ENCODE measurements at places on chromosomes 7 and 10.

- no peak for DNase-seq
Observed at GRCh38 chr10:58320351-58321049, 14.3 kb upstream of the UBE2D1 start.

DNA sequence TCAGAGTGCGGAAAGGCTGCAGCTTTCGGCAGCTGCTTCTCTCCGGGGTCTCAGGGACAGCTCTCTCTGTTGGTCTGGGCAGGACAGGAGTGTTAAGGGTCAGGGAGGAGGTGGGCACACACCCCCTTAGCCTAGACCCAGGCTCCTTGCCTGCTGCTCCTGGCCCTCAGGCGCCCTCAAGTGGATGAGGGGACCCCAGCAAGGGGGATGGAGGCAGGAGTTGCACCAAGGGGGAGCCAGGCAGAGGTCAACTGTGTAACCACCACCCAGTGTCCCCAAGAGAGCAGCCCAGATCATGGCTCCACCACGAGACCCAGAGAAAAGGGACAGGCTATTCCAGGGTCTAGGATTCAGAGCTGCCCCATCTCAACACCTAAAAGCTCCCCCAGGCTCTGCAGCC is 26.9 kb downstream of the SPOCK2 start:
- no peak for DNase-seq

- DNase-seq, result no peak
Observed at GRCh38 chr10:77562742-77563141, 74.9 kb downstream of the KCNMA1 start.

GRCh38 chr7:136912339-136912738 is 43.9 kb downstream of the CHRM2 start:
- DNase-seq, result no peak

DNA sequence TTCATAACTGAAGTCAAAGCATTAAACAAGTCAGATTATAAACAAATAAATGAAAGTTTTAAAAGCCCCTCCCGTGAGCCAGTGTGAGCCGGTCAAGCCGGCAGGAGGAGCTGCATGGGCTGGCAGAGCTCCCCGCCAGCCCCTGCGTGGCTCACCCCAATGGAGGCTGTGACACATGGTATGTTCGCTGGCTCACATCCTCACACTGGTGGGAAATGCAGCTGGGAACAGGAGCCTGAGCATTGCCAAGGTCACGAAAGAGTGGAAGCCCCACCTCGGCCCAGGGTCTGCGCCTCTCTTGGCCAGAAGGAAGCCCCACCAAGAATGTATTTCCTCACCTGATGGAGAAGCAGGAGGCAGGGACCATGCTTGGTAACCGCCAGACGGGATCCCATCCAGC is 261.7 kb upstream of the TCERG1L start:
- DNase-seq, result no peak

DNA sequence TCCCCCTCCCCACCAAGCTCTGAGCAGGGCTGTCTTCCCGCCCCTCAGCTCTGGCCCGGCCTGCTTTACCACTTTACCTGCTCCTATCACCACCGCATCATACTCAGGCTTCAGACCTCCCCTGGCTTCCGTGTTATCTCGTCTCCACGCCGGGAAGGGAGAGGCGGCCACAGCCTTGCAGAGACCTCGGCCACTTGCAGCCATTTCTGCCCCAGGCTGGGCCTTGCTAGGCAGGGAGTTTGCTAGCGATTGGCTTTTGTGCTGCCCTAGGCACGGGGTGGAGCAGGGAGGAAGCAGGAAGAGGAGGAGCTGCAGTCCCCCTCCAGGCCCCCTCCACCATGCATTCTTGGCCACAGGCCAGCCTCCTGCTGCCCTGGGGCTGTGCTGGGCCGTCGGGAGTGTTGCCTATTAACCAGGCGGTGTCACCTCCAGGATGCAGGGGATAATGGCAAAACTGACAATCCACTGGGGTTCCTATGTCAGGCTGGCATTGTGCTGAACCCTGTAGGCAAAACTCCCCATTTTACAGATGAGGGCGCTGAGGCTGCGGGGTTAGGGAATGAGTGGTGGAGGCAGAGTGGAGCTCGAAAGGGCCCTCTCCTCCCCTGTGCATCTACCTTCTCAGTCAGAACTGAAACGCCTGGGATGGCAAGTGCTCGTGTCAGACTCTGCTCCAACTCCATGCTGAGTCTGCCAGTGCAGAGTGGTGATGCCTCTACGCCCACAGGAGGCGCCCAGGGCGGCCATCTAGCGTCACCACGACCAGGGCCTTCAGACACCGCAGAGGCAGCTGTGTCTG is at the start of gene PYROXD2:
Gene PYROXD2, minus strand, starts transcription at position 251 of the 799 bp plus-strand sequence. Its CDS starts 47 bp downstream, at position 204.
- DNase-seq, result peak; percentile 21

DNA sequence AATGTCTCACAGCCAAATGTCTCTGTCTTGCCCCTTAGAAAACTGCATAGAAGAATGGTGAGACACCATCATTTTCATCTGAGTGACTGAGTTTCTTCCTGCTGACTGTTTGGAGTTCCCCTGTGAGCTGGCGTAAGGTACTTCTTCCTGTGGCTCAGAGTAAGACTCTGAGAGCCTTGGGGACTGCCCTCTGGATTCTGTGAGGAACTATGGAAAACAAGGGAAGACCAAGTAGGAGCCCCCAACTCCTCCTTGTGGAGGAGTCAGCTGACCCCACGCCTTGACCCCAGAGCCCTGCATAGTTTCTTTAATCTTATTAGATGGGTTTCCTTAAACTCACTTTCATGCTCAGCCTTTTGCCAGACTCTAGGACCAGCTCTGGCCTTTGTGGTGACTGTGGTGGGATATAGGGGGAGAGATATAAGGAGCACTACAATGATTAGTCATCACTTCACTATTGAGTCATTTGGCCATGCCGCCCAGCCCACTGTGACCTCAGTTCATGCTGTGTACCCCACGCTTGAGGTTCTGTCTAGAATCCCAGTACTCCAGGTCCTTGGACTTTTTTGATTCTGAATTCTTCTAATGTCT is 51.8 kb upstream of the FAM133B start:
- DNase-seq, result no peak

GRCh38 chr7:87152897-87153641 is 816 bp downstream of the DMTF1 start:
- no peak for DNase-seq

- DNase-seq, result no peak
Observed at GRCh38 chr7:5423976-5424748, 528 bp upstream of the TNRC18 start.

DNA sequence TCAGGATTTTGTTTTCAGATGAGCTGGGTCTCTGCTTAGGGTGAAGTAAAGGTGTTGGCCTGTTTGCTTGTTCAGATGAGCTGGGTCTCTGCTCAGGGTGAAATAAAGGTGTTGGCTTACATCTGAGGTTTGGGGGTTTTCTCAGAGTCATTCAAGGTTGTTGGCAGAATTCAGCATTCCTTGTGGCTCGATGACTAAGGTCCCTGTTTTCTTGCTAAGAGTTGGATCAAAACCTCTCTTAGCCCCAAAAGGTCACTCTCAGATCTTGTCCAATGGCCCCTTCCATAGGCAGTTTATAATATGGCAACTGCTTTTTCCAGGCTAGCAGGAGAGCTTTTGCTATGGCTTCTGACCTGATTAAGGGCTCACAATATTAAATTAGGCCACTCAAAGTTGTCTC is 106.6 kb downstream of the ADAM22 start:
- no peak for DNase-seq

- DNase-seq, result no peak
Observed at GRCh38 chr7:6533893-6534495, 17.3 kb downstream of the GRID2IP start.

GRCh38 chr10:51857305-51857704 is 157.9 kb upstream of the CSTF2T start:
- DNase-seq, result no peak

DNA sequence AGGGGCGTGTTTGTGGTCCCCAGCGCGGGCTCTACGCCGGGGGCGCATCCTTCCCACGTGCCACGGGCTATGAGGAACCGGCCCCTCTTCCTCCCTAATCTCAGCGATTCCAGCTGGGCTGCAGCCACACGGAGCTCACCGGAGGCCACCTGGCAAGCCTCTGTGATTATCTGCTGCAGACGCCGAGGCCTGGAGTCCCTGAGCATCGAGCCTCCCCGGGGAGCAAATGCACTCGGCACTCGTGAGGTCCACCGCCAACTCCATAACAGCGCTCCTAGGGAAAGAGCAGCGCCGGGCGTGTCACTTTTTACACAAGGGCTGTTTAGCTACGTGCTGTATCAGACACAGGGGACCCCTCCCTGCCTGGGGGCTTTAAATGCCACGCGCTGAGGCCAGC is 101.2 kb downstream of the DYNC2I1 start:
- no peak for DNase-seq

DNA sequence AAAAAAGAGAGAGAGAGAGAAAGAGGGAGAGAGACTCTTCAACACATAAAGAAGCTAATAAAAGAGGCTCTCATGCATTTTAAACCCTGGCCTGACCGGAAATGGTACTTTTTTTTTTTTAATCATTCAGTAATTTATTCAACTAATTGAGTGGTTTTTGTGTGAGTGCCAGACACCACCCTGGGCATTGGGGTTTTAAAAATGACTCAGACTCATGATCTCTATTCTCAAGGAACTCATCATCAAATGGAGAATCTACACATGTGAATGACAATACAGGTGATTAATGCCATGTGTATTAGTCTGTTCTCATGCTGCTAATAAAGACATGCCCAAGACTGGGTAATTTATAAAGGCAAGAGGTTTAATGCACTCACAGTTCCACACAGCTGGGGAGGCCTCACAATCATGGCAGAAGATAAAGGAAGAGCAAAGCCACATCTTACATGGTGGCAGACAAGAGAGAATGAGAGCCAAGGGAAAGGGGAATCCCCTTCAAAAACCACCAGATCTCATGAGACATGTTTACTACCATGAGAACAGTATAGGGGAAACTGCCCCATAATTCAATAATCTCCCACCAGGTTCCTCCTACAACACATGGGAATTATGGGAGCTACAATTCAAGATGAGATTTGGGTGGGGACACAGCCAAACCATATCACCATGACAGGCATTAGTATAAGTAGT is 158.5 kb upstream of the AUTS2 start:
- DNase-seq, result no peak

DNA sequence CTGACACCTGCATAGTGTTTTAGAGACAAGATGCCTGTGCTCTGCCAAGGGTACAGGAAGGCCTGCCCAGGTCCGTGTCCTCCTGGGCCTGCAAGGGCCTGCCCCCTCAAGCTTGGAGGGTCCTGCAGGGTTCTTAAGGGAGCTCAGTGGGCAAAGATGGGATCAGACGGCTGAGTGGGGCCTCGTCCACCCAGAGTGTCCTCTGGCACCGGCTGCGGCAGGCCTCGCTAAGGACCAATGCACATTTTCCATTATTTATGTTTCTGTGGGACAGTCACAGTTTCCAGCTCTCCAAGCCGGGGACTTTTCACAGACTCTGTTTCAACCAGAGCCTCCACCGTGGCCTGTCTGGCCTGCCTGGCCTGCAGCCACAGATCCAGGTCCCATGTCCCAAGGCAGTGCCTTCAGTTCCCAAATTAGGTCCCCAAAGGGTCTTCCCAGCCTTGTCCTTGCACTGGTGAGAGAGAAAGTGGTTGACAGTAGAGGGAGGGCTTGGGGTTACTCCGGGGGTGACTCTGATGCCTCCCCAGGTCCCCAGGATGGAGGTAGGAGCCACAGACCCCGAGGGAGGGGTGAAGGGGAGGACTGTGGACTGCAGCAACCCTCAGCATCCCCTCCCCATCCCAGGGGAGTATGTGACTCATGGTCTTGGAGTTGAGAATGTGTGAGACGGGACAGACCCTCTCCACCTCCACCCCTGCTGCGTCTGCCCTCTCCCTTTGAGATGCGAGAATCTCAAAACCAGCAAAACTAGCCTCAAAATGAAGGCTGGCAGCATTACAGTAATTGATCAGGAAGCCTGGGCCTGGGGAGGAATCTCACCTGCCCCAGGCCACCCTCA is 14.8 kb downstream of the MYL10 start:
- no peak for DNase-seq

- no peak for DNase-seq
Observed at GRCh38 chr10:71230656-71231025, 18.3 kb downstream of the UNC5B start.

GRCh38 chr7:12757443-12757842 is 70.0 kb downstream of the ARL4A start:
- DNase-seq, result no peak

DNA sequence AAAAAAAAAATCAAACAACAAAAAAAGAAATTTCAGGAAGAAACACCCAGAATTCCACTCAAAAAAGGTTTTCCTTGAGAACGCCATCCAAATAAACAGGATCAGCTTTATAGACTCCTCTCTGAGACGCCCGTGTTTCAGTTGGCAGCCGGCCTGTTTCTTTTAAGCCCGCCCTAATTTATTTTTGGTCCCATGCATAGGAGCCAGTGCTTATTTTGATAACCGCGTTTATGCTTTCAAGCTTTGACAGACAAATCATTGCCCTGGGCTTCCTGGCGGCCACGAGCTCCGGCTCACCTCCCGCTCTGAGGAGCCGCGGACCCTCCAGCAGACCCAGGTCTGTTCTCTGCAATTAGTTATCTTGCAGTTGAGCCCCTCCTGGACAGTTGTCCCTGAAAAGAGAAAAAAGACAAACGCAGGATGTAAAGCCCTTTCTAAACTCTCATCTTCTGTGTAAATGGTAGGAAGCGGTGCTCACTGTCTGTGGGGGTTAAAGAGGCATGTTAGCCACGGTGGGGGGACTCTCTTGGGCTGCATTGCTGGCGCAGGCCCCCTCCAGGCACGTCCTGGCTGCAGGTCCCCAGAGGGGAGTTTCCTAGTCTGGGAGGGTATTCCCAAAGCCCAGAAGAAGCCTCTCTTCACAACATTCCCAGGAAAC is 22.2 kb upstream of the UNCX start:
- DNase-seq, result no peak

- no peak for DNase-seq
Observed at GRCh38 chr10:86900955-86901354, 56.5 kb downstream of the MMRN2 start.

DNA sequence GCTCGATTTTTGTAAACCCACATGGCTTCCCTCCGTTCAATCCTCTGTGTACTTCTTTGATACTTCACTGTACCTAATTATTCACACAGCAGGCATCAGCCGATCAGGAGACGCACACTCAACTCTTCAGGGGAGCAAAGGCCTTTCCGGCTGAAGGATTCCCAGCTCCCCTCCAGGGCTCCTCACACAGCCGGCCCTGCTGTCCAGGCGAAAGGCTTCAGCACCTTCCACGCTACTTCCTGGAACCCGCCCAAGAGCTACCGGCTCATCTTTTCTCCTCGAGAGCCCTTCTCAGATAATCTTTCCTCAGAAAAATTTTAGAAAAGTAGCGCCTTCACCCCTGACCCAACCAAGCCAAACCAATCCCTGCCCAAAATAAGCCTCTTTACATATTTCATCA is 270.4 kb downstream of the ZMYND11 start:
- DNase-seq, result no peak

GRCh38 chr7:36035186-36035585 is 117.9 kb upstream of the EEPD1 start:
- DNase-seq, result no peak

GRCh38 chr10:86958901-86959736 is 720 bp downstream of the SNCG start:
- no peak for DNase-seq

GRCh38 chr10:80670774-80671173 is 133.1 kb downstream of the SH2D4B start:
- DNase-seq, result no peak

- no peak for DNase-seq
Observed at GRCh38 chr10:19531324-19531723, 284.9 kb upstream of the PLXDC2 start.

- DNase-seq, result no peak
Observed at GRCh38 chr10:82889728-82890127, 1014.7 kb downstream of the NRG3 start.

- DNase-seq, result no peak
Observed at GRCh38 chr10:55158633-55159032, 357.6 kb upstream of the PCDH15 start.

- DNase-seq, result no peak
Observed at GRCh38 chr10:91955114-91955513, 31.5 kb downstream of the BTAF1 start.

- DNase-seq, result no peak
Observed at GRCh38 chr7:101681170-101682007, 52.3 kb upstream of the MYL10 start.
